Germinal center (tissue), 1 donor: ENCODE measurements at places on chromosomes 6 and 20.
A peak's percentile ranks its signal among the peaks of the same experiment; 100 is the strongest.

DNA sequence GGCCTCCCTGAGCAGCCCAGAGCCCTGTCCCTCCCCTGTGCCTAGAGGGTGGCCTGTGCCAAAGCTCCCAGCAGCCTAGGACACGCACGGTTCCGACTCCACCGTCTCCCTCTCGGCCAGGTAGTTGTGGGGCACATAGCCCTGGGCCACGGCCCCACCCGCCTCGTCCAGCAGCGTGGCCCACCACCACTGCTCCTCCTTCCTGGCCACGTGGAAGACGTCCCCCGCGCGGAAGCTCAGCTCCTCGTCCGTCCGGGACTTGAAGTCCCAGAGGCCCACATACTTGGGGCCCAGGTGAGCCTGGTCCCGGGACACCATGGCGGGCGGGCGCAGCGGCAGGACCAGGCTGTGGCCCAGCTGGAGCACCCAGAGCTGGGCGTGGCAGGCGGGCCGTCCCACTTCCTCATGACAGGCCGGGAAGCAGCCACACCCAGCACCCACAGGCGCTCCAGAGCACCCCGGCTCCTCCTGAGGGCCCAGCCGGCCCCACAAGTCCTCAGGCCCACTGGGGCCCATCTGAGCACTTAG, at the start of gene PTK6:
Gene PTK6 (minus strand): TSS at position 380 of the 528 bp plus-strand sequence. CDS start 62 bp downstream, at position 318.
- peak; percentile 73 for DNase-seq

DNA sequence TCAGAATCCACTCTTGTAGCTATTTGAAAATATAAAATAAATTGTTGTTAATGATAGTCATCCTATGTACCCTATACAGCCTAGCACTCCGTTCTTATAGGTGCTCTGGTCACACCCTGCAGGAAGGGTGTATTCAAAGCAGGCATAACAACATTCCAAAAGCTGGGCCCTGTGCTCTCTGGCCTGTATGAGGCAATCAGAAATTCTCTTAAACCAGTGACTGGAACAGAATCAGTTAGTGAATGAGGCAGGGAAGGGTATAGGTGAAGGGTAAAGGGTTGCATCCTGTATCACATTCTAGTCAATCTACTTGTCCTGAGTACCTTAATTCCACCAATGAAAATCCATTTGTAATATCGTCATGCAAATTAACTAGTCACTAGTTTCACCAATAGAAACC, 154.5 kb upstream of the ZNF217 start:
- DNase-seq: no peak

DNA sequence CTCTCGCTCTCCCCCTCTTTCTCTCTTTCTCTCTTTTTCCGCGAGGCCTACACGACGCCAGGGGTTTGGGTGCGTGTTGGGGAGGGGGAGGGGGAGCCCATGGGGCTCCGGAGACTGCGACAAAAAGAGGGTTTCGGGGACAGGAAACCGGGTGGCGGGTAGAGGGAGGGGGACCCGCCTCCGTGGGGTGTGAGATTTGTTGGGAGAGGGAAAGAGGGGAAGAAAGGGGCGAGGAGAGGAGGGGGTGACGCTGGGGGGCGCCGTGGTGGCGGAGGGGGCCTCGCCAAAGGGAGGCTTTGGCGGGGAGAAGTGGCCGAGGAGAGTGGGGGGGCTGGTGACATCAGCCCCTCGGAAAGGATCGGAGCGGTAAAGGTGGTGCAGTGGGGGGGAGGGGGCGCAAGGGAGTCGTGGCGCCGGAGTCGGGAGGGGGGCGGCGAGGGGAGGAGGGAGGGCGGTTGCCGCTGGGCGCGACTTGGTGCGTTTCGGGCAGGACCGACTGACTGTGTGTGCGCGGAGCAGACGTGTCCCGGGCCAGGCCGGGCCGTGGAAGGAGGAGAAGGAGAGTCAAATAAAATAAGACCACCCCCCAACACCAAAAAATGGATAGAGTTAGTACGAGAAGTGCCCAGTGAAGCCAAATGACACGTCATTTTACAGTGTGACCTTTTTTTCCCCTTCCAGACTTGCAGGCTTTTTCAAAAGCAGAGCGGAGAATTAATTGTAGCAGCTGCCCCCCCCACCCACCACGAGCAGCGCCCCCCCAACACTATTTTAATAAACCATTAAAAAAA, 39.8 kb downstream of the GNAS start:
- peak; percentile 76 for DNase-seq

- no peak for DNase-seq
Observed at GRCh38 chr6:148934539-148934938, 187.7 kb downstream of the UST start.

DNA sequence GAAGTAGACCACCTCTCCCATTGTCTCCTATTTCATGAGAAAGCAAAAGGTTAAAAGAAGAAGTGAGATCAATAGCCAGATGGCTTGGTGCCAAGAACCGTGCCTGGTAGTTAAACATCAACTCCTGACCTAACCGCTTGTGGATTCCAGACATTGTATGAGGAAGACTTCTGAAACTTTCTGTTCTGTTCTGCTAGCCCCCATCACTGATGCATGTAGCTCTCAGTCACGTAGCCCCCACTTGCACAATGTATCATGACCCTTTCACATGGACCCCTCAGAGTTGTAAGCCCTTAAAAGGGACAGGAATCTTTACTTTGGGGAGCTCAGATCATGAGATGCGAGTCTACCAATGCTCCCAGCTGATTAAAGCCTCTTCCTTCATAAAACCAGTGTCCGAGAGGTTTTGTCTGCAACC, 301.2 kb downstream of the RNGTT start:
- DNase-seq: no peak

- no peak for DNase-seq
Observed at GRCh38 chr20:6613280-6613861, 154.1 kb upstream of the BMP2 start.

- no peak for DNase-seq
Observed at GRCh38 chr6:53493635-53494025, 51.3 kb downstream of the GCLC start.

DNA sequence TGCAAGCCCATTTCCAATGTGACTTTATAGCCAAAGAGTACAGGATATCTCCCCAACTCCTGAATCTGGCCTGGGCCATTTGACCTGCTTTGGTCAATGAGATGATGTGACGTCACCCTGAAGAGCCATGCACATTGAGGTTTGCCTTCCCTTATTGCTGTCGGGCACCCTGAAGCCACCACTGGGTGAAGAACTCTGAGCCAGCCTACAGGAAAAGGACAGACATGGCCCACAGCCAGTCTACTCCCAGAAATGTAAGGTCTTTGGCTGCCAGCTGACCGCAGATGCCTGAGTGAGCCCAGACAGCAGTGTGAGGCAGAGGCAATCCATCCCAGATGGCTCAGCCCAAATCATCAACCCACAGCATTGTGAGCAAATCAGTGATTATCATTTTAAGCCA, 3.7 kb upstream of the SYNDIG1 start:
- no peak for DNase-seq

- no peak for DNase-seq
Observed at GRCh38 chr6:84709121-84709520, 55.3 kb downstream of the TBX18 start.

GRCh38 chr6:34390531-34391472, 1.7 kb downstream of the NUDT3 start:
- no peak for DNase-seq

DNA sequence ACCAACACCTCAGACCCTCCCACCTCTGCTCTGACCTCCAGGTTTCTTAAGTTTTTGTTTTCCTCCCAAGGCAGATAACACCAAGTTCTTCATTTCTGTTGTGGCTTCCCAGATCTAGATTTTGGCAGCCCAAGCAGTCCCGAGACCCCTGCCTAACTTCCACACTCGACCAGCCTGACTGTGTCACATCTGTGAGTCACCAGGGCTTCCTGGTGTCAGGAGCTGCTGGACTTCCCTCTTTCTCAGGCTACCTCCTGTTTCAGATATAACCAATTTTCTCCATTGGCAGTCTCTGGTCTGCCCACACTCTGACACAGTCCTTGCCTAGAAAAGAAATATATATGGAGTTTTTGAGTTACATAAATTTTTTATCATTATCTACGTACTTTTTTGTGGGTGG, 46.1 kb upstream of the CCN6 start:
- no peak for DNase-seq

GRCh38 chr20:3082306-3082951, 2.1 kb downstream of the AVP start:
- no peak for DNase-seq

DNA sequence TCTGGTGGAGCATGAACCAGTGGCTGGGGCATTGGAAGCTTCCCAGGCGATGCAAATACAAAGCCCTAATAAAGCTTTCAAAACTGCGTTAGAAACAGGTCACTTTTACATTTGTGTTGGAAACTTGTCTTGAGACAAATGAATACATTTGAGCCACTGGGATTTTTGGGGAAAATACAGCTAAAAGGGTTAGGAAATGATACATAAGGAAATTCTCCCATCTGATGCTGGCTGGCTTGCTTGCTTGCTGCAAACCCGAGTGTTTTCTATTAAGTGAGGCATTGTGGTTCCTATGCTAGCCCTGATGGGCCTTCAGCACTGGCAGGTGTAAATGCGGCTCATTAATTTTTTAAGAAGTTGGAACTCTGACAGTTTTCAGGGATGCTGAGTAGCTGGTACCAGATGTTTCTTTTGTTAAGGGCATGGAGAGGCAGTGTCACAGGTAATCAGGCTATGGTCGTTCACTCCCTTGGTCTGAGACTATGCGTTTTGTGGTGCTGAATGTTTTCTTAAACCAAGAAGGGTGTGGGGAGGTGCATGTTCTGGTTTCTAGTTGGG, 35.2 kb downstream of the RREB1 start:
- no peak for DNase-seq

- no peak for DNase-seq
Observed at GRCh38 chr20:4225745-4226144, 210.4 kb upstream of the RNF24 start.

- DNase-seq: no peak
Observed at GRCh38 chr6:16229700-16230099, 8.7 kb upstream of the GMPR start.

GRCh38 chr6:159481897-159482296, 211.1 kb downstream of the SOD2 start:
- no peak for DNase-seq

DNA sequence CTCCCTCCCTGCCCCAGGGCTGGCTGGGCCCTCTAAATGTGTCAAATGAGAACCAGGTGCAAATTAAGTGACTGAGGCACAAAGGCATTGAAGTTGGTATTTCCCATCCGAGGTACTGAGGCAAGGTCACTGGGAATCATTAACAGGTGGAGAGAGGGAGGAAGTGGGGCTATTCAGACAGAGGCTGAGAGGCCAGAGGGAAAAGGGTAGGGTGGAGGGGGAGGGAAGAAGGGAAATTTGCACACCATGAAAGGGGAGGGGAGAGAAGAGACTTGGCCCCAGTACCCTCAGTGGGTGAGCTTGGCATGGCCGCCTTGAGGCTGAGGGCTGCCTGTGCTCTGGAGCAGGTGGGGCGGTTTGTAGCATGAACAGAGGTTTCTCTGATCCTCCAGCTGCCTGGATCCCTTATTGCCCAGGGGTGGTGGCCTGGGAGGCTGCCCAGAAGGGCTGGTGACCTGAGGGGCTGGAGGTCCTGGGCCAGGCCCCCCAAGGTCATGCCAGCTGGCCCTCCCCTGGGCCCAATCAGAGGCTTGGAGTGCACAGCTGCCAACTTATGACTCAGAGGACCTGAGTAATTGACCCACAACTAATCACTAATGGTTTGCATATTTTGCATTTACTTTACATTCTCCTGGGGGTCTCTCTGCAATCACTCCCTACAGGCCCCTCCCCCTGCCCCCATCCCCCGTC, 40.3 kb upstream of the ZFAND3 start:
- no peak for DNase-seq

DNA sequence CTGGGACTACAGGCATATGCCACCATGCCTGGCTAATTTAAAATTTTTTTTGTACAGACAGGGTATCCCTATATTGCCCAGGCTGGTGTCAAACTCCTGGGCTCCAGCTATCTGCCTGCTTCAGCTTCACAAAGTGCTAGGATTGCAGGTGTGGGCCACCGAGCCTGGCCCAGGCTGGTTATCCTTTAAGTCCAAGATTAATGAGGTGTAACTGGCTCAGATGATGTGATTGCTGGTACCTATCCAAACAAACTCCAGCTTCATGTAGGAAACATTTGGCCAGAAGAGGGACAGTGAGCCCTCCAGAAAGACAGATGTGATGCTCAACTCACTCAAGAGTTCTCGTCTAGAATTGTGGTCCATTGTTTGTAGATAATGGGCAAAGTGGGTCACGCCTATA, 9.2 kb upstream of the ZNF318 start:
- DNase-seq: no peak

DNA sequence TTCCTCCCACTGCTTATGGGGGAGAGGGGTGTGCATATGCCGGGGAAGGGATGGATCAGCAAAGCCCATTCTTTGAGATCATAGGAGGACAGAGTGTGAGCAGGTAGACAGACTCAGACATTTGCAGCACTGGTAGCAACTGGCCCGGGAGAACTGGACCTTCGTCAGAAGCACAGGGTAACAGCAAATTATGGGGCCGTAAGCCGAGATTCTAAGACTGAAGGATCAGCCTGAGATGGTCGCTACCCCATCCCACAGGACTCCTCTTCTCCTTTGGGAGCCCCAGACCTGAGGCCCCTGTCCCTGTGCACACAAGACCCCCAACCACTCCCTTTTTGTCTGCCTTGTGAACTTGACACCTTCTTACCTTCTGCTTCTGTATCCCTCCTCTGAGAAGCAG, 106.5 kb downstream of the TOX2 start:
- no peak for DNase-seq

DNA sequence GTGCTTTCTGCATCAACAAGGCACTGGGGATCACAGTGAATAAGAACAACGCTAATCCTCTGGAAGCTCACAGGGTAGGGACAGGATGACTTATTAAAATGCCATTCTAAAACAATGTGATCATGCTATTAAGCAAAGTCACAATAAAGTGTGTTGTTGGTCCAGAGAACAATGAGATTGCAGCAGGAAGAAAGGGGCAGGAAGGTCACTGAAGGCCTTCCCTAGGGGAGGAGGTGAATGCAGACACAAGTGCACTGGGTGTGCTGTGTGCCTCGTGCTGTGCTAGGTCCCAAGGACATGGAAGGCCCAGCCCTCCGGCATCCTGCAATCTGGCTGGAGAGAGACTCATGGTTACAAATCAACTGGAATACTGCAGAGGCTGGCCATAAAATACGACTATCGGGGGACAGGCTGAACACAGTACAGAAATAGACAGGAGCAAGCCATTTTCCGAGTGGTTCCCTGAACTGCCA, 55.7 kb downstream of the LYRM4 start:
- no peak for DNase-seq

- no peak for DNase-seq
Observed at GRCh38 chr6:67643281-67643680, 991.8 kb upstream of the ADGRB3 start.

- no peak for DNase-seq
Observed at GRCh38 chr20:31497838-31498540, 16.3 kb upstream of the HM13 start.

- DNase-seq: no peak
Observed at GRCh38 chr6:143176090-143177021, 115.7 kb downstream of the AIG1 start.
